ENCODE measurements at places on chromosomes 7 and 10.
A peak's percentile ranks its signal among the peaks of the same experiment; 100 is the strongest.

DNA sequence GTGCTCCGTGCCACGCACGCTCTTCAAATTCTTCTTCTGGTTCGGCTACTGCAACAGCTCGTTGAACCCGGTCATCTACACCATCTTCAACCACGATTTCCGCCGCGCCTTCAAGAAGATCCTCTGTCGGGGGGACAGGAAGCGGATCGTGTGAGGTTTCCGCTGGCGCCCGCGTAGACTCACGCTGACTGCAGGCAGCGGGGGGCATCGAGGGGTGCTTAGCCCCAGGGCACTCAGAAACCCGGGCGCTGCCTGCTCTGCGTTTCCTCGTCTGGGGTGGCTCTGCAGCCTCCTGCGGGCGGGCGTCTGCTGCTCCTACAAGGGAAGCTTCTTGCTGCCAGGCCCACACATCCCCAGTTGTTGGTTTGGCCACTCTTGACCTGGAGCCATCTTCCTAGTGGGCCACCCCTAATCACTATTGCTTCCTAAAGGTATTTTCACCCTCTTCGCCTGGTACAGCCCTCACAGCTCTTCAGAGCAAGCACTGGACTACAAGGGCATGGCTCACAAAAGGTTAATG is 2.5 kb downstream of the ADRA2A start:
- DNase-seq: no peak

DNA sequence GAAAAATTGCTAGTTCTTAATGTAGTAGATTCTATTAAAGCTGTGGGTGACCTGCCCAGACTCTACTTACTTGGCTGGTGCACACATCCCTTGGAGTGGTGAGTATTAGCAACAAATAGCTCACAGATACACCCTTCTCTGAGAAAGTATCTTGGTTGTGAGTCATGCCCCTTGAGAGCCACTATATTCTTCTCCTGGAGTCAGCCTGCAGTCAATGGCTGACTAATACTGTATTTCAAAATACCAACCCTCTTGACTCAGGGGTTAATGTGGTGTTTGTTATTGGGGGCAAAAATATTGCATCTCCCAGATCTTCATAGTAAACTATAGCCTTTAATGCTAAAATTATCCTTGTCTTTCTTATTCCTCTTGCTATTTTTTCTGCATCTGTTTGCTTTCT is 354.9 kb downstream of the BMPER start:
- peak; percentile 95 for DNase-seq

- no peak for DNase-seq
Observed at GRCh38 chr10:44312401-44312800, 72.5 kb downstream of the CXCL12 start.

- DNase-seq: no peak
Observed at GRCh38 chr10:11683529-11684320, 58.5 kb upstream of the ECHDC3 start.

Data from fibroblast of skin of scalp (primary cell).